MCF 10A (cell line): ENCODE measurements at places on chromosomes 16 and 17.
A peak's percentile ranks its signal among the peaks of the same experiment; 100 is the strongest.

DNA sequence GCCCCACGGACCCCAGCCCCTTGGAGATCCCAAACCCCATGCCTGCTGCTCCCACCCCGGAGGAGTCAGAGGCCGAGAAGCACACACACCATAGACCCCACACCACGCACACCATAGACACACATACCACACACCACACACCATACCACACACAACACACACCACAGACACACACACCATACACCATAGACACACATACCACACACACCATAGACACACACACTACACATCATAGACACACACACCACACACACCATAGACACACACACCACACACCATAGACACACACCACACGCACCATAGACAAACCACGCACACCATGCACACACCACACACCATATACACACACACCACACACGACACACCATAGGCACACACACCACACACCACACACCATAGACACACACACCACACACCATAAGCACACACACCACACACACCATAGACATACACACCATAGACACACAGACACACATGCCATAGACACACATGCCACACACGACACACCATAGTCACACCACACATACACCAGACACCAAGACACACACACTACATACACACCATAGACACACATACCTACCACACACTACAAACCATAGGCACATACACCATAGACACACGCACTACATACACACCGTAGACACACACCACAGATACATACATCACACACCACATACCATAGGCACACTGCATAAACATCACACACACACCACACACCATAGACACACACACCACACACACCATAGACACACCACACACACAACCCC lies 11.3 kb downstream of the TBC1D16 start:
- DNase-seq, result no peak

GRCh38 chr16:89094252-89094879 lies 714 bp downstream of the ACSF3 start:
- DNase-seq, result peak; percentile 40

DNA sequence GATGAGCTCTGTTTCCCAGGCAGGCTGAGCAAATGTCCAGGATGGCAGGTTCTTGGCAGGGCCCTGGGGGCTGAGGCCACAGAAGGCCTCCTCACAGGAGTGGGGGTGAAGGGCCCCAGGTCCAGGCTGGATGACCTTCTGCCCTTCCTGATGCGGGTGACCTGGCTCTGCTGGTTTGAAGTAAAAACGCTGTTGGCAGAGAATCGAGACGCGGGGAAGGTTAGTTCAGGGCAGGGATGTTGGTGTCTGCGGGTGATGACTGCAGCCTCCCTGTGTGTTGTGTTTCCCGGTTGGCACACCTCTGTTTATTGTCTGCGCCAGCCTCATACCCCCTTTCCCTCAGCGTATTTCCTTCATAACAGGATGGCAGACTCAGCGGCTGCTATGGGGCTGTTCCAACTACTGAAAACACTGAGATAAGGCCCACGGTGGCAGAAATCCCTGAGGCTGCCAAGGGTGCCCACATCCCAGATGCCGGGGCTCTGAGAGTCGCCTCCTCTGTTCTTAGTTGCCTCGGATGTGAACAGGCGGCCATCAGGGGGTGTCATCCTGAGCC lies 104.6 kb downstream of the METRNL start:
- DNase-seq, result no peak

- no peak for DNase-seq
These were observed 218.6 kb downstream of the PRKCA start for GRCh38 chr17:66520999-66521398.

DNA sequence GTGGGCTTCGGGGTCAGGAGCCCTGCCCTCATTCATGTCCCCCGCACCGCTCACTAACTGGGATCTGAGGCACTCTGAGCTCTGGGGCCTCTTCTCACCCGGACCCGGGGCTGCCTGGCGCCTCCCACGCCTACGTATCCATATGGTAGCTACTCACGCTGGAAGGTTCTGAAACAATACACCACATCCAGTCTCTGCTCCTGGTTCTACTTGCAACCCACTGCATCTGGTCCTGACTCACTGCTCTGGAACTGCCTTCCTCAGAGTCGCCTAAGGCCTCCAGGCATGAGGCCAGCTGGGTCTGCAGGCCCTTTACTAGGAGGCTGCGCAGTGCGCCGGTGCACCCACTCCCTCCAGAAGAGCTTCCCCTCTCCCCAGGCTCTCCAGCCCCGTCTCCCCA lies 18.1 kb downstream of the USP36 start:
- DNase-seq, result no peak

GRCh38 chr16:81992859-81993258 lies 18.4 kb downstream of the SDR42E1 start:
- DNase-seq, result no peak

DNA sequence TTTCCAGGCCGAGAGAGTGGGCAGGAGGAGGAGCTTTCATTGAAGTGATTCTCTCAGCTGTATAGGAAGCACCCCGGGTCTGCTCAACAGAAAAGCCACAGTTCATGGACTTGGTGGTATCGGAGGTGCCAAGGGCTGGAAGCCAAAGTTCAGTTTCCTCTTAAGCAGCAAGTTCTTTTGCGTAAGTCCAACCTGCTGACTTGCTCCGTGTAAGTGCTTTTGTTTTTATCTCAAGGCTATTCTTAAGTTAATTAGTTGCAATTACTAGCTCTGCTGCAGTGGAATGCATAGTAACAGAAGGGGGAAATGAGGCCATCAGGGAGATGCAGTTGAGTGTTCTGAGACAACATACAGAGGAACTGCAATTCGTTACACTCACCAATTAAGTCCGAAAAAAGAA lies 44.6 kb downstream of the SMIM36 start:
- no peak for DNase-seq

DNA sequence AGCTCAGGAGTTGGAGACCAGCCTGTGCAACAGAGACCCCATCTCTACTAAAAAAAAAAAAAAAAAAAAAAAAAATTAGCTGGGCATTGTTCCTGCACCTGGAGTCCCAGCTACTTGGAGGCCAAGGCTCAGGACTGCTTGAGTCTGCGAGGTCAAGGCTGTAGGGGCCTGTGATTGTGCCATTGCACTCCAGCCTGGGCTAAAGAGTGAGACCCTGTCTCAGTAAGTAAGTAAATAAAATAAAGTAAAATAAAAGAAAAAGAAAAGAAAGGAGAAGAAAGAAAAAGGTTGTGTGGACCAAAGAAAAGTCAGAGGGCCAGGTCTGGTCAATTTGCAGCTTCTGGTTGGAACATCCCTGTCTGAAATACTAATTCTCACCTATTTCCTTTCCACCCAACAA lies 18.4 kb downstream of the MT1X start:
- DNase-seq, result no peak

- DNase-seq, result no peak
These were observed 17.4 kb downstream of the IST1 start for GRCh38 chr16:71912534-71913275.

DNA sequence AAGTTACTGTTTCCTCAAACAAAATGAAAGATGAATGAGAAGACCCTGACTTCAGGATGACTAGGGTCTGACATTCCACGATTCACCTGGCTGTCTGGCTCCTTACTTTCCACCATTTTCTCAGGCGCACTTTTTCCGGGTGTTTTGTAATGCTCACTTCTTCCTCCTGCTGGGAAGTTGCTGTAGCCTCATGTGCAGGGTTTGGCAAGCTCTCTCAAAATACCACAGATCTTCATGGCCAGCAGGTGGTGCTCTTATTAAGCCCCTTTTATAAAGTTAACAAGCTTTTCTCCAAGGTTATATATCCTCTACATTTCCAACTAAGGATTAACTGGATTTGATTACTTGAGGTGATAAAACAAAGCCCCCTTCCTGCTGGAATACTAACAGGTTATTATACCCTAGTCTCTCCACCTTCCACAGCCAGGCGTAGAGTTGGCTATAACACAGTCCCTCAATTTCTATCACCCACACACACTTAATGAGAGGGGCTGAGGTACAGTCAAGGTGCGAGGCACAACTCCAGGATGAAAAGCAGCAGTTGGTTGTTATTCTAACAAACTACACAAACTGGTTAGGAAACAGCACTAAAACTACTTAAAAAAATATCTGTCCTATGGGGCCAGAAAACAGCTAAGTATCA lies 45.4 kb downstream of the STH start:
- DNase-seq, result peak; percentile 86

GRCh38 chr16:59634004-59634579 lies 900.0 kb upstream of the GOT2 start:
- peak; percentile 25 for DNase-seq

- DNase-seq, result no peak
These were observed 15.9 kb downstream of the ST6GALNAC2 start for GRCh38 chr17:76569607-76570279.

DNA sequence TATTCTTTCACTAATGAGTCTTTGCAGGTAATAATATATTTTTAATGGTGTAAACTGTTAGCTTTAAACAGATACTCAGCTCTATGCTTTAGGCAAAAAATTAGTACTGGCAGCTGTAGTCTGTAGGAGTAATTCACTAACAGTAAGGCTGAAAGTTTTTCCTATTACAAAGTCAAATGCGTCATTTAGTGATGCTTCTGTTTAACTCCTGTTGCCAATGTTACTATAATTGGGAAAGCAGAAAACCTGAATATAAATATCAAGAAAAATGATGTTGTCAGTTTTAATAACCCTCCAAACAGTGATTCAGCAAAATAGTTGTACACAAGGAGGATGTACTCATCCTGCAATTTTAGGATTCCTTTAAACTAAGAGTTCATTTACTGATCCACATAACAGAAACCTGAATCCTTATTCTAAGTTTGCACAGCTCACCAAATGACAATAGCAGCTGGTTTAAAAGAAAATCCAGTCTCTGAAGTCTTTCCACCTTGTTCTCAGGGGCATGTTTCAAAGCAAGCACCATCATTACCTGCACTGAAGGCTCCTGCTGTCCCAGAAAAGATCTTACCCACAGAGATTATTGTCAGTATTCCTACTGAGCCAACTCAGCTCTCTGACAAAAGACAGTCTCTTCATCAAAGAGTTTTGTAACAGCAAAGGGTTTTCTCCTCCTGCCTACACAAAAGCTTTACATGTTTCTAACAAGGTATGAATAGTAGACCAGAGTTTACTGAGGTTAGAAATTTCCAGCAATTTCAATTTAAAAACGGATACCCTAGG lies 4.2 kb downstream of the CDR2 start:
- no peak for DNase-seq

DNA sequence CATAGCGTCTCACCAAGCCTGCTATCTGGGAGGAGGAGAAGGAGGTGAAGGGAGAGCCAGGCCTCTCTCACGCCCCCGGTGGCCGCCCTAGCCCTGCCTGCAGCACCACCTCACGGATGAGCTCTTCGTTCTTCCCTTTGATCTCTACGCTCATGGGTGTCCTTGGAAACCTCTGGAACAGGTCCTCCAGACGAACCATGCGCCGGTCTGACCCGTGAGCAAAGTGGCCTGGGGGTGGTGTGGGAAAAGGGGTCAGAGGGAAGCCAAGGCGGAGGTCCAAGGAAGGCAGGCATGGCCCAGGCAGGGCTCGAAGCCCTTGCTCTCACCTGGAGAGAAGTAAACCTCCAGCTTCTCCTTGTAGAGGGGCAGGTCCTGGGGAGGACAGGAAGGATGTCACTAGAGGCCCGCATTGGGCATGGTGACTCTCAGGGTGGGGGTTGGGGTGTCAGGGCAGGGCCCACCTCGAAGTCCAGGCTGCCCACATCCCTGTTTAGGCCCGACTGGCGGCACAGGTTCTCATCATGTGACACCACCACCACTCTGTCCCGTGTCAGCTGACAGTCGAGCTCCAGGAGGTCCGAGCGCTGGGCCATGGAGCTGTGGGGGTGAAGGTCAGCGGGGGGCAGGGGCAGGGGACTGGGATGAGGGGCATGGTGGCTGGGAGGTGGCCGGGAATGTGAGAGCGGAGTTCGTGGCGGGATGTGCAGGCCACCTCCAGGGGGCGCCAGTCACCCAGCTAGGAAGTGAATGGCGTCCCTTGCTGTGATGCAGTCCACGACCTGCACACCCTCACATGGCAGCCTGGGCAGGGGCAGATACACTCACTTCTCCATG lies 923 bp downstream of the GDPD3 start:
- DNase-seq, result peak; percentile 79

- no peak for DNase-seq
These were observed 23.7 kb downstream of the PRKAR1A start for GRCh38 chr17:68535922-68536321.

DNA sequence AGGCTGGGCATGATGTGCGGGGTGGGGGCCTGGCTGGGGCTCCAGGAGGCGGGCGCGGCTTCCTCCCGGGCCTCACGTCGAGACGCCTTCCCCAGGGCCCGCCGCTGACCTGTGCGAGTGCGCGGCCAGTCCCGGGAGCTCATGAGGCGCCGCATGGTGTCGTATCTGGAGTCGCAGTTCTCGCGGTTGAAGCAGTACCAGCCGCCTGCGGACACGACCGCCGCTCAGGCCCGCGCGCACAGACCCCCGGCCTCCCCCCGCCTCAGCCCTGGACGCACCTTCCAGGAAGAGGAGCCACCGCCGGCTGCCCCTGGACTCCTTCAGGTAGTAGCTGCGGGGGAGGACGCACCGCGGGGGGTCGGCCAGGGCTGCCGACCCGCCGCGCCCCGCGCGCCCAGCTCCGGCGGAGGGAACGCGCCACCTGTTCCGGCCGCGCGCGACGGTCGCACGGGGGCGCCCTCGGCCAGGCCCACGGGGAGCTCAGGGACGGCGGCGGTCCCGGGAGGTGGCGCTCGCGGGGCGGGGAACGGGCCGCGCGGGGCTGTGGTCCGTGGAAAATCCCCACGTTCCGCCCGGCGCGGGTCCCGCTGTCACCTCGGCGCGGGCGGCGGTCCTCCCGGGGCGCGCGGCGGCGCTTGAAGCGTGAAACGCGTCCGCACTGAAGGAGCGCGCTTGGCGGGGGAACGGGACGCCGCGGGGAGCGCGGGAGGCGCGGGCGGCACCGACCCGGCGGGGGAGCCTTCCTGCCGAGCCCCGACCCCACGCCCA lies 1.4 kb downstream of the NOTUM start:
- peak; percentile 49 for DNase-seq

- no peak for DNase-seq
These were observed 47.0 kb downstream of the FZD2 start for GRCh38 chr17:44604116-44604761.

DNA sequence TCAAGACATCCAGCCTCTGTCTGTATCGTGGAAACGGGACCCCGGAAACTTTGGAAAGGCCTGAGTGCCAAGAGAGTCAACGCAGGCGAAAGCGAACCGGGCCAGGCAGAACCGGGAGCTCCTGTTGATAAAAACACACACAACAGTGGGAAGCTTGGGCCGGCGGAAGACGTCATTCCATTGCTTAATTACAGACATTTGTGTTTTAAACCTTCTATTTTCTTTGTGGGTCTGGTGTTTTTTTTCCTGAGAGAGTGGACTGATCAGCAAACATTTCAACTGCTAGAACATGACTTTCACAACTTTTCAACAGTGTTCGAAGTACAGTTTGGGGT lies 878 bp upstream of the RNF157 start:
- DNase-seq, result no peak

GRCh38 chr17:81738801-81739393 lies 26.8 kb downstream of the SLC25A10 start:
- no peak for DNase-seq

- DNase-seq, result no peak
These were observed 12.0 kb downstream of the TAX1BP3 start for GRCh38 chr17:3656353-3656752.
